NCI-H2081 (cell line): ENCODE measurements at places on chromosomes 7 and 10.

GRCh38 chr10:13792006-13792405 lies 205.2 kb downstream of the PRPF18 start:
- peak; percentile 67 for DNase-seq

GRCh38 chr7:82839555-82839954 lies 323.1 kb downstream of the PCLO start:
- no peak for DNase-seq

GRCh38 chr10:132638130-132638515 lies 100.5 kb downstream of the INPP5A start:
- no peak for DNase-seq

GRCh38 chr7:120684463-120684862 lies 173.5 kb downstream of the TSPAN12 start:
- no peak for DNase-seq

GRCh38 chr7:151077705-151078232 lies 2.8 kb downstream of the FASTK start:
- no peak for DNase-seq

- peak; percentile 59 for DNase-seq
Measured at GRCh38 chr7:6271060-6271658, 1.3 kb downstream of the CYTH3 start.

GRCh38 chr7:129947049-129947448 lies 5.7 kb downstream of the UBE2H start:
- DNase-seq = no peak

- DNase-seq = no peak
Measured at GRCh38 chr10:61845950-61846268, 55.6 kb upstream of the ARID5B start.

- DNase-seq = no peak
Measured at GRCh38 chr7:133155642-133156041, 73.8 kb upstream of the CHCHD3 start.

DNA sequence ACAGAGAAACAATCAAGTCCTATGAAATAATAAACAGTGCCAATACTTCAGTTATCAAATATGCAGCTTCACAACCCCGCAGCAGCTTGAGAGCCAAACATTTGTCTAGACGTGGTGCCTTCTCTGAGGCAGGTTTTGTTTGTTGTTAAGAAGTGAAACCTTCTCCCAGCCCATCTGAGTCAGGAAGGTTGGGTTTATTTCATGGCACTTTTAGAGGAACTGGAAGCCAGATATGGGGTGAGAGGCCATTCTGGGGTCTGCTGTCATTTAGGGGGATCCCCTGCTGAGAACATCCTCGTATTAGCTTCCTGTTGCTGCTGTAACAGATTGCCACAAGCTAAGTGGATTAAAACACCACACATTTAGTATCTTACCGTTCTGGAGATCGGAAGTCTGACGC lies 113.6 kb downstream of the GRK5 start:
- no peak for DNase-seq

DNA sequence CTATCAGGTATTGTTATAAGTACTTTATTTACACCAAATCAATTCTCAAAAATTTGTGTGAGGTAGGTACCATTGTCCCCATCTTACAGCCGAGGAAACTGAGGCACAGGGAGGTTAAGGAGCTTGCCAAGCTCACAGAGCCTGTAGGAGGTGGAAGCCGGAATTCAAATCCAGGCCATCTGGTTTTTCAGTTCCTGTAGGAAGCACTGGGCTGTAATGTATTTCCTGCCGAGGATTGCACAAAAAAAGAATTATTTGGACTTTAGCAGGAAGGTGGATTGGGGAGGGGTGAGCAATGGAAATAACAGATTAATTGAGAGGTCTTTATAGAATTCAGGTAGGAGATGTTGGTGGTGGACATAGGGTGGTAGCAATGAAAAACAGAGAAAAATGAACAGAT lies 315.3 kb upstream of the AUTS2 start:
- no peak for DNase-seq

DNA sequence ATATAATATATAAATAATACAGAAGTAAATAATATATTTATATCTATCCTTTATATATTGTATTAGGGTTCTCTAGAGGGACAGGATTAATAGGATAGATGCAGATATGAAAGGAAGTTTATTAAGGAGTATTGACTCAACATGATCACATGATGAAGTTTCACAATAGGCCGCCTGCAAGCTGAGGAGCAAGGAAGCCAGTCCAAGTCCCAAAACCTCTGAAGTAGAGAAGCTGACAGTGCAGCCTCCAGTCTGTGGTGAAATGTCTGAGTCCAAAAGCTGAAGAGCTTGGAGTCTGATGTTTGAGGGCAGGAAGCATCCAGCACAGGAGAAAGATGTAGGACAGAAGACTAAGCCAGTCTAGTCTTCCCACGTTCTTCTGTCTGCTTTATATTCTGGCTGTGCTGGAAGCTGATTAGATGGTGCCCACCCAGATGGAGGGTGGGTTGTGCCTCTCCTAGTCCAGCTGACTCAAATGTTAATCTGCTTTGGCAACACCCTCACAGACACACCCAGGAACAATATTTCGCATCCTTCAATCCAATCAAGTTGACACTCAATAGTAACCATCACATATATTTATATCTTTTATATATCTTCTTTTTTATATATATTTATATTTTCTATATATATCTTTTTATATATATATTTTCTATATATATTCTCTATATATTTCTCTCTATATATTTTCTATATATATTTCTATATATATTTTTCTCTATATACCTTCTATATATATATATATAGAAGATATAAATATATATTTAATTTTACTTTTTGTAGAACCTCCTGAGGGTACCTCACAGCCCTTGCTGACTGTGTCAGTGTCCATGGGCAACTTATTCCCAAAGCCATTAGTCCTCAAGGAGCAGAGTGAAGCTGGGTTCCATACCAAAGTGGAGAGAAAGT lies 24.6 kb upstream of the AKR1B10 start:
- no peak for DNase-seq

GRCh38 chr10:129547608-129548007 lies 80.6 kb downstream of the MGMT start:
- DNase-seq = no peak

- DNase-seq = no peak
Measured at GRCh38 chr10:43272030-43272429, 5.2 kb upstream of the RASGEF1A start.

DNA sequence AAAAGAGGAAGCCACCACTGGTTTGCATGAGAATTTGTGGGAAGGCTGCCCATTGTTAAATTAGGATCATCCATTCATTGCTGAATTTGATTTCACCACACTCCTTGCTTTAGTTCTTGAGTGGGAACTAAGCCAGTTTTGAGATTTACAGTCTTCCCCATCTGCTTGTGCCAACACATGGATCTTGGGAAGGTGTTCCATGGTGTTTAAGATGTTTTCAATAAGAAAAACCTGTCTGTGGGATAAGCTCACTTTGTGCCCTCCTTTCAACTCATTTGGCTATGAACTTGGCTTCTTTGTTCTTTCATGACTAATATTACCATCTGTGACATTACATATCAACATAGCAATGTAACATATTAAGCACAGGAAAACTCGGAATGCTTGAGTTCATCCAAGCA lies 73.2 kb downstream of the INHBA start:
- no peak for DNase-seq

GRCh38 chr10:131982185-131982756 lies 548 bp upstream of the BNIP3 start:
- no peak for DNase-seq

DNA sequence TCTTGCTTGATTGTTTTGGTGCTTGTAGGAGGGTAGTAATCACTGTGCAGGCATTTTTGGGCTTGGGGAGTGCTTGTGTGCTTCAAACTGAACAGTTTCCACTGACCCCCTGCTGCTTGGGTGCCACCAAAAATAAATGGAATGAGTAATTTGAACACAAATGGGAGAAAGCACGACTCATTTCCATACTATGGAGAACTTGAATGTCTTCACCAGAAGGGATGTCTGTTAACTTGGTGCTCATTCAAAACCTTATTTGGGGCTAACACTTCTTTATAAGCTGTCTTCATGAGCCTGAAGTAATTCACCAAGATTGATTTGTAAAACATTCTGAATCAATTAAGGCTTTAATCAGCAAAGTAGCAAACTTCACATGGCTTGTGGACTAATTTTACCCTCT lies 560.3 kb downstream of the SDK1 start:
- no peak for DNase-seq

- DNase-seq = no peak
Measured at GRCh38 chr7:148337246-148337965, 253.2 kb upstream of the C7orf33 start.

DNA sequence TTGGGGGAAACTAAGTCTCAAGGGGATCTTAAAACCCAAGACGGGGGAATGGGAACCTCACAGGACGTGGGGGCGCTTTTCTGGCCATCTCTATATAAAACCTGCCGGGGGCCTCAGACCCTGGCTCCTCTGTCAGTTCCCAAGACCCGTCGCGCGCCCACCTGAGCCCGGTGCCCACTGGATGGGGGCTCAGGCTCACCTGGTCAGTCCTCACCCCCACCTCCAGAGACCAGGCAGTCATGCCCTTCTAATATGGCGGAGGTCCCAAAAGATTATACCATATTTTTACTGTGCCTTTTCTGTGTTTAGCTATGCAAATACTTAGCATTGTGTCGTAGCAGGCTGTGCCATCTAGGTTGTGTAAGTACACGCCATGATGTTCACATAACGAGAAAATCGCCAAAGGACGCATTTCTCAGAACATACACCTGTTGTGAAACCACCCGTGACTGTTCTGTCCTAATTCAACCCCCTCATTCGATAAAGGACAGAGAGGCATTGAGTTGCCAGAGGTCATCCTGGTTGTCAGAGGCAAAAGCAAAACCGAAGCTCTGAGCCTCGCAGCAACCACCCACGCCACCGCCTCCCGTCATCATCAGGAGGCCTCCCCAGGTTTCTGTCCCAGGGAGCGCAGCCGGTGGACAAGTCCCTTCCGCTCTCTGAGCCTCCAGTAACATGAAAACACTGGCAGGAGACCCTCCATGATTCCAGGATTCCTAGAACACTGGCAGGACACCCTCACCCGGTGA lies 28.9 kb downstream of the OAT start:
- no peak for DNase-seq

- no peak for DNase-seq
Measured at GRCh38 chr10:78687626-78688025, 381.1 kb upstream of the ZMIZ1 start.

GRCh38 chr7:113094517-113095249 lies 8.1 kb upstream of the GPR85 start:
- DNase-seq = no peak

DNA sequence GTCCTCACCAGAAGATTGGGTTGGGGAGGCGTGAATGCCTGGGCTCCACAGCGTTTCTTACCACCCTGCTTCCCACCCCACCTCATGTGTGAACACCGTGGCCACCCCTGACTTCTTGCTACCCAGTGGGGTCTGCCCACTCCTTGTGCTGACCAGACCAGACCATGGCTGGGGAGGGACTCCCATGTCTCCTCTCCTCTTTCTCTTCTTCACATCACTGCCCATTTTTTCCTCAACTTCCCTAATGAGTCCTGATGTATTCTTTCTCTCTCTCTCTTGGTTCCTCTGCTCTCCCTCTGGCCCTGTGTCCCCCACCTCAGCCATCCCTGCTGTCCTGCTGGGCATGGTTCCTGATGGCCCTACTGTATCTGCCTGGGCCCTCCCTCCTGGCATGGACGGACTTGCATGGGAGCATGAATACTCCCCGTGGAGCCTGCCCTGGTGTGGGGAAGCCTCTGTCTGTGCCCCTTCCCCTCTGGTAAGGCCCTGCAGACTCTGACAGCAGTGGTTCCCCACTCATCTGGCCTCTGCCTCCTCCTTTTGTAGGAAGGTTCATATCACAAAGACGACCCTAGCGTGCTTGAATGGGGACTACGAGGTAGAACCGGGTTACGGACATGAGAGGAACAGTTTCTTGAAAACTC lies 85.5 kb downstream of the ADCY1 start:
- no peak for DNase-seq

GRCh38 chr10:105195831-105196230 lies 554.7 kb downstream of the SORCS3 start:
- DNase-seq = no peak

GRCh38 chr10:7152982-7153381 lies 257.9 kb downstream of the SFMBT2 start:
- no peak for DNase-seq

DNA sequence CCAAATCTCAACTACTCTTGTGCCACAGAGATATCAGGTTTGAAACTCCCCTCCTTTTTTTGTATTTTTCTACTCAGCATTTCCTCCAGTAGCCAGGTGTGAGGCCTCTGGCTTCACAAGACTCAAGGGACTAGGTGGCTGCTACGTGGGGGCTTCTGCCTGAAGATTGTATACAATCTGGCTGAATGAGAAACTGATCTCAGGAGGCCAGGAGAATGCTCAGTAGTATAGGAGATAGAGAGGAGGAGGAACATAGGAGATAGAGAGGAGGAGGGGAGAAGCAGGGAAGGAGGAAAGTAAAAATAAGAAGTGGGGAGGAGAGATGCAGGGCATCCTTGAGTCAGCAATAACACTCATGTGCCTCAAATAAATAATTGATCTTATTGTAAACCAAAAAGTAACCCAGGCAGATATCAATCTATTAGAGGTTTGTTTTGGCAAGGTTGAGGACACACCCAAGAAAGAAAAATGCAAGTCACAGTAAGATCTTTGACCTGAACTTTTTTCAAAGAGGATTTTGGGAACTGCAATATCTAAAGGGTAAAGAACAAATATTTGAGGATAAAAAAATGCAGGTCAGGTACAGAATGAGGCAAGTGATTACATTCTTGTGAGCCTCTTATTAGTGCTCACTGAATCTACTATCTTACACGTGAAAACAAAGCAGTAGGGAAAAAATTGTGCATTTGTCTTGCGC lies 36.8 kb downstream of the AKR1C8 start:
- no peak for DNase-seq

DNA sequence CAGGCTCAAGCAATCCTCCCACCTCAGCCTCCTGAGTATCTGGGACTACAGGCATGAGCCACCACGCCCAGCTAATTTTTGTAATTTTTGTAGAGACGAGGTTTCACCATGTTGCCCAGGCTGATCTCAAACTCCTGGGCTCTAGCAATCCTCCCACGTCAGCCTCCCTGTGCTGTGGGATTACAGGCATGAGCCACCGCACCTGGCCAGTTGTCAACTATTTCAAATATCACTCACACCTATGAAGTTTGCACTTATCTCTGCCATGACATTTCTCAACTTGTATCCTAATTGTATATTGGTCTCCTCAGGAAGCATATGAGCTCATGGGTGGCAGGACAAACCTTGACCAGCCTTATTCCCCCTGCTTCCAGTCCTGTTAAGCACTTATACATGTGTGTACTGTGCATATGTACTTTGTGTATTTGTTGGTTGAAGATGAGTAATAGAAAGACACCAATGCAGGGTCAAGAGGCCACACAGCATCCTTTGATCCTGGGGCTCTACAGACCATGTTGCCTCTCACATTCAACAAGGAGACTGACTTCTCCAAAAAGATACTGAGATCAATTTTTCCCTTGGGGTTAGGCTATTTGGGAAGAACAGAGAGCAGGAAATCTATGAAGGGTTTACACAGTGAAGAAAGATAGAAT lies 82.2 kb downstream of the SLC16A9 start:
- no peak for DNase-seq

DNA sequence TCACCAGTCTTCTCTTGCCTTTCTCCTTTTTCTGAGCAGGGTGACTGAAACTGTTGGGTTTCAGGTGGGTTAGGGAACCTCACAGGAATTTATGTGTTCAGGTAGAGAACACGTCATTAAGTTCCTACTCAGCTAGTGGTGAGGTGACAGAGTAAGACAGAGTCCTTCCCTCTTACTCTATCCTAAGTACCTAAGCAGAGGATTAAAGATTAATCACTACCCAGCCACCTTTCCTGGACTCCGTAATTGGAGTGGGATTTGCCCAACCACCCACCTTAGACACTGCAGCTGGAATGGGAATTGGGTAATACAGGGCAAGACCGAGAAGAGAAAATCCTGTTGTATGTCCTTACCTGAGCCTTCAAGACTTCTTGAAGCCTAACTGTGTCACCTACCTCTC lies 158.1 kb downstream of the LRRC4 start:
- no peak for DNase-seq
